ENCODE measurements at places on chromosomes 6 and 20.
A peak's percentile ranks its signal among the peaks of the same experiment; 100 is the strongest.

GRCh38 chr6:43464337-43464736 lies 9.0 kb upstream of the DLK2 start:
- no peak for DNase-seq

DNA sequence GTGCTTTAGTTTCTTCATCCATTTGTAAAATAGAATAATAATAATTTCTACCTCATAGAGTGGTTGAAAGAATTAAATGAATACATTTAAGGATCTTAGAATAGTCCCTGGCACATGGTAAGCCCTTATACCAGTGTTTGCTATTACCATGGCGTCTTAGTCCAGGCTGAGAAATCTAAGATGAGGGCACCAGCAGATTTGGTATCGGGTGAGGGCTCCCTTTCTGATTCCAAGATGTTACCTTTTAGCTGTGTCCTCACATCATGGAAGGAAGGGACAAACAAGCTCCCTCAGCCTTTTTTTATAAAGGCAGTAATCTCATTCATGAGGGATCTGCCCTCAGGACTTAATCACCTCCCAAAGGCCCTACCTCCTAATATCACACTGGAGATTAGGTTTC lies 123.9 kb upstream of the FOXO3 start:
- no peak for DNase-seq

DNA sequence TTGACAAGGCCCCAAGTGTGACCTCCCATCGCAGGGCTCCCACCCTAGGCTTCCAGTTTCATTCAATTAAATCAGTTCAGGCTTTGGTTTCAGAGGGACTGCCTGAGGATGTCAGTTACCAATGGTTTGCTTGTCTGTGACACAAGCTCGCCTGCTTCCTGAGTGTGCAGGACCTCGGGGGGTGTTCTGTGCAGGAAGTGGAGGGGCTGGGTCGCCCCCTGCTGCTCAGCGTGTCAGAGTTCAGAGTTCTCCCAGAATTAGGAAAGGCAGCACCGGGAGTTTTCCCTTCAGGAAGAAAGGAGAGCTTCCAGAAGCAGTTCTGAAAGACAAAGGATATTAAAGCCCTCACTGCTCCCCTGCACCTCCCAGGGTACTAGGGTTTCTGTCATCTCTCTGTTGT lies 50.8 kb upstream of the TGM3 start:
- no peak for DNase-seq

GRCh38 chr6:139161817-139162284 lies 27.0 kb downstream of the HECA start:
- no peak for DNase-seq

DNA sequence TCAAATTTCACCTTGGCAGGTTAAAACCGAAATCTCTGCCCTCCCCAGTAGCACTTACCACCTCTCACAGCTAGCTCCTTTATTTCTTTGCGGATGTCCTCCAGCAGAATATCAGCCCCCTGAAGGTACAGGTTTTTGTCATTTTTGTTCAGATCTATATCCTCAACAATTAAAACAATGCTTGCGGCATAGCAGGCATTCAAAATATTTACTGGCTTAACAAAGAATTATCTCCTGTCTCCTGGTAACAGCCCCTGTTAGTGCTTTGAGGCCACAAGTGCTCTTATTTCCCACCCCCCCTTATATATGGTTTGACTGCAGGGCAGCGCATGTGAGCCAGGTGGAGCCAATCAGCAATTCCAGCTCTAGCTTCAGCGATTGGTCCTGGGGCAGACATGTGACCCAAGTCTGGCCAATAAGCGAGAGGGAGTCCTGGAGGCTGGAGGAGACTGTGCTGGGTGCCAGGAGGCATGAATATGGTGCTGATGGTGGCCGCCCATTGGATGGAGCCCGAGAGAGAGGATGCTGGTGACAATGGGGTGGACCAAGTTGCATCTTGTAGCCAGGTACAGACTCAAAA lies 21.0 kb downstream of the SULF2 start:
- DNase-seq, result no peak

- DNase-seq, result peak; percentile 84
Observed at GRCh38 chr6:151263967-151264366, 24.2 kb downstream of the AKAP12 start.

DNA sequence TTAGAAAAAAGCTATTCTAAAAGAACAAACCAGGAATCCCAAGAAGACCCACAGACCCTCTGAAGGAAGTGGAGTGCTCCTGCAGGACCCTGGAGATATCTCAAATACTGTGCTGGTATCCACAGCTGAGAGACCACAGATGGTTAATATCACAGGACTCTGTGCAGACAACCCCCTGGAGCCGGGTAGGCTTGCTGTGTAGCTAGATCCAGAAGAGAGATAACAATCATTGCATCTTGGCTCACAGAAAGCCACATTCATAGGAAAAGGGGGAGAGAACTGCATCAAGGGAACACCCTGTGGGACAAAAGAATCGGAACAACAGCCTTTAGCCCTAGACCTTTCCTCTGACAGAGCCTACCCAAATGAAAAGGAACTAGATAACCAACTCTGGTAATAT lies 689.5 kb downstream of the PHF3 start:
- DNase-seq, result no peak

DNA sequence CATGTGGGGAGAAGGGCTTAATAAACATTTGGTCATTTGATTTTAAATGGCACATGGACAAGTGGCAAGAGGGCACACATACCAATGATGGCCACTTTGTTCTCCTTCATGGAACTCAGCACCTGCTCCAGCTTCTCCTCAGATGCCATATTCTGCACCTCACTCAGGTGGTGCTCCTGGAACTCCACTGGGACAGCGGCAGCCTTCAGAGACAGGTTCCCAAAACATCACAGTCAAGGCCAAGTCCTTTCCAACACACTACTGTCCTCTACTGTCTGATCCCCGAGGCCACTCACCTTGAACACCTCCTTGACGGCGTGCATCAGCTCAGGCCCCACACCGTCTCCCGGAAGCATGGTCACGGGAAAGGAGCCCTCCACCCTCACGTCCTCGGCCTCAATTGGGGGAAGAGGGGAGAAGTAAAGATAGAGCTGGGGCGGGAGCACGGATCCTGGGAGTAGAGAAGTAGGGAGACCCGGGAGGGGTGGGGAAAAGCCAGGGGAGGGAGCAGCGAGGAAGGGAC lies 591 bp downstream of the IDH3B start:
- DNase-seq, result no peak

DNA sequence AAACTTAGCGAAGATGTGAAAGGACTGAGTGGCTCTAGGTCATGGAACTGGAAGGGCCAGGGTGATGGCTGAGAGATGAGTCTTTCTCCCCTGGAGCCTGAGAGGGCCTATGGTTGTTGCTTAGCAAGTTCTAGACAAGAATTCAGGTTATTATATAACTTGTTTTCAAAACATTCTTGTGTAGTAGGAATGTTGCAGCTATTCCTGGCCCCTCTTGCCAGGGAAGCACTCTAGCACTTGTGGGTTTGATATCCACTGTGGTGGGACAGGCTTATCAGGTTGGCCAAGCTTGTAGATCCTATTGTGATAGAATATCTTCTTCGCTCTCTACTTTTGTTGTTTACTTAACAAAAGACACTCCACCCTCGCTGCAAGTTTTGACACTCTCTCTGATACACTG lies 211.8 kb upstream of the CITED2 start:
- no peak for DNase-seq

DNA sequence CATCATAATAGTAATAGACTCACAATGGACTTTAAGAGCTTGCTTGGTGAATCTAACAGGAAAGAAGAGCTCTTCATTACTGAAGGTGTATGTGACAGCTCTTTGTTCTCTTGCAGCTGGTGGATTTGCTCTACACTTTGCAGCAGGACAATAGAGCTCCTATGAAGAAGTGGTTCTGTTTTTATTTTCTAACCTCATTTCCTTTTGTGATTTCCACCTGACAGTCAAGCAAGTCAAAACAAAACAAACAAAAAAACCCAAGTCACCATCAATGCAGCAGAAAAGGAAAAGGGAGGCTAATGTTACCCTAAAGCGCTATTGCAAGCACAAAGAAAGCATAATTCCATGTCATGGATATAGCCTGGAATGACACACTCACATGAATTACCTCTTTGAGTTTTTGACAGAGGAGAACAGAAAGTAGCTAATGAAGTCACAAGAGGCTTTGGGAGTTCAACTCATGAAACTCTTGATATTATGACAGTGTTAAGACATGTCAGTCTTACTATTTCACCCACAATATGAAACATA lies 1188.1 kb downstream of the EPHA7 start:
- no peak for DNase-seq

- no peak for DNase-seq
Observed at GRCh38 chr6:18601516-18602020, 214.4 kb downstream of the RNF144B start.

GRCh38 chr20:25991051-25991755 lies 294.6 kb upstream of the ZNF337 start:
- no peak for DNase-seq

DNA sequence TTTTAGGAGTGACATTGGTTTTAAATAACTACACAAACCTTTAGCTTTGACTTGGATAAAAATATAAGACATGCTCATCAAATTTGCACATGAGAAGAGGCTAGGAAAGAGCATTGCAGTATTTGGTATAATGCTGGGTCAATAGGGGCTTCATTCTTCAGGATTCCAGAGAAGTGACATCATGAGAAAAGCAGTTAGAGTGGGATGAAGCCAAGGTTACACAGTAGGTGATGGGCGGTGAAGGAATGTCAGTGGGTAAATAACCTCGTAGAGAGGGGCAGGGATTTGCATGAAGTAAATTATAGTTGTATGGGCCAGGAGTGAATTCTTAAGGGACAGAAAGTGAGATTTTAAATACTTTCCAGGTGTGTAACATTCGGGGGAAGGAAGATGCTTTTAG lies 216.2 kb downstream of the RFPL4B start:
- no peak for DNase-seq

GRCh38 chr20:46355778-46356177 lies 47.5 kb upstream of the CDH22 start:
- no peak for DNase-seq

DNA sequence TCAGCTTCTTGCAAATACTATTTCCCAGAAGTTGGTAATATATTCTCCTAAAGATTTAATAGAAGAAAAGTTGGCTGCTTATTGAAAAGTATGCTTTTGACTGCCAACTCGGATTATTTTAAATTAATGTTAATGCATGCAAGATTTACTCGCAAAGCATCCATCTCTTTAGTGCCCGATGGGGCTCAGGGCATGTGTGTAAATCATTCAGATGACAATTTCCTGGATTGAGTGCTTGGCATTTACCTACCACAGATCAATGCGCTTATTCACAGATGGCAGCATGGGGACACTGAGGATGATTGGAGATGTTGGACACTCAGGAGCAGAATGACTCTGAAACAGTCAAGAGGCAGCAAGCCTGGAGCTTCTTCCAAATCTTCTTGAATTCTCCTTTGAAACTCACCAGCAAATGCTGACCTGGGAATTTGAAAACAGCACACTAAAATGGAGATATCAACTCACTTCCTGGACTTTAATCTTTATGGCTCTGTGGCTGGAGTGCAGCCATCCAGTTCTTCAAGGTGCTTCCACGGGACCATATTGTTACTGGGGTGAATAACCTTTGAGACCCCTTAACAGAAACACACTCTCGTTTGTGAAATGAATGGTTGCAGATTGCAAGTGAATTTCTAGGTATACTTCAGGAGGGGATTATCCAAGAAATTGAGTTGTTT lies 34.1 kb upstream of the TIAM2 start:
- DNase-seq, result peak; percentile 6

DNA sequence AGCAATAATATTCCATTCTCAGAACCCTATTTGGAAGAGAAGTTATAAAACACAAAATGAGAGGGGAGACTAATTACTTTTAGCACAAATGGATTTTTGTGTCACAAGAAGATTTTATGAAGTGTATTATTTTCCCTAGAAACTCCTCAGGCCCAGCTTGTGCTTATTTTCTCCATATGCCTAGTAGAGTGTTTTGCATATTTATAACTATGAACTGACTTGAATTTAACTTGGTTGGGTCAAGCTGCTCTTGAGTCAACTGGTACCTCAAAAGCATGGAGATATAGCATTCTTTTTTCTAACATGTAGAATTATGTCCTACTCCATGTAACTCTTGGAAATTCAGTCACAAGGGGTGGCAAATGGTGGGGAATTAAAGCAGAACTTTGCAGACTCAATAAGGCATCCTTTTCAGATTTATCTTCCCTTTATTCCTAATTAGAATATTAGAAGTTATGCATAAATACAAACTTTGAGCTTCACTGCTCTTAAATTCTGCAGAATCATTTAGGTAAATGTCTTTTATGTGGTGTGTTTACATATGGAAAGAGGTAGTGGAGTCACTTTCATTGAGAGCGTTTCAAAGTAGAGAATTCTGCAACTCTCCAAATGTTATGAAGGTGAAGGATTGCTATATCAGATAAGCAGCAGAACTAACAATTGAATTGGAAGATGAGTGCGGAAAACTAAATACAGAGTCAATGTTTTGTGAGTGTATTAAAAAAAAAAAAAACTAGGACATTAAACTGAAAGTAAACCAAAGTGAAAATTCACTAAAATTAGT lies 19.1 kb upstream of the CCN2 start:
- no peak for DNase-seq

DNA sequence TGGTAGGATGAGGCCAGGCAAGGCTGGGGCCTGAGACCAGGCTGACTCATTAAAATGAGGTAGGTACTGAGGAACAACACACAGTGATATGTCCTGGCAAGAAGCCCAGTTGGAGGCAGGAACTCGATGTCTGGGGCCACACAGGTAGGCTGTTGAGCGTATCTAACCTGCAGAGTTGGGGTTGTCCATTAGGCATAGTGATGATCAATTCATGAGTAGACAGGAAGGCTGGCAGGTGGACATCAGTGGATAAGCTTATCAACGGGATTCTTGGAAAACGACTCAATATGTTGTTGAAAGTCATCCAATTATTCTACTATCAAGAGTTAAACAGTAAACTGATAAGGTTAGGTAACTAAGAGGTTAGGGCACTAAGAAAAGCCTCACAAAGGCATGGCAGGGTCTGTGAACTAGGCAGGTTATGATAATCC lies 193.2 kb upstream of the COL21A1 start:
- no peak for DNase-seq

GRCh38 chr20:55500130-55500529 lies 505.2 kb downstream of the CBLN4 start:
- DNase-seq, result no peak

DNA sequence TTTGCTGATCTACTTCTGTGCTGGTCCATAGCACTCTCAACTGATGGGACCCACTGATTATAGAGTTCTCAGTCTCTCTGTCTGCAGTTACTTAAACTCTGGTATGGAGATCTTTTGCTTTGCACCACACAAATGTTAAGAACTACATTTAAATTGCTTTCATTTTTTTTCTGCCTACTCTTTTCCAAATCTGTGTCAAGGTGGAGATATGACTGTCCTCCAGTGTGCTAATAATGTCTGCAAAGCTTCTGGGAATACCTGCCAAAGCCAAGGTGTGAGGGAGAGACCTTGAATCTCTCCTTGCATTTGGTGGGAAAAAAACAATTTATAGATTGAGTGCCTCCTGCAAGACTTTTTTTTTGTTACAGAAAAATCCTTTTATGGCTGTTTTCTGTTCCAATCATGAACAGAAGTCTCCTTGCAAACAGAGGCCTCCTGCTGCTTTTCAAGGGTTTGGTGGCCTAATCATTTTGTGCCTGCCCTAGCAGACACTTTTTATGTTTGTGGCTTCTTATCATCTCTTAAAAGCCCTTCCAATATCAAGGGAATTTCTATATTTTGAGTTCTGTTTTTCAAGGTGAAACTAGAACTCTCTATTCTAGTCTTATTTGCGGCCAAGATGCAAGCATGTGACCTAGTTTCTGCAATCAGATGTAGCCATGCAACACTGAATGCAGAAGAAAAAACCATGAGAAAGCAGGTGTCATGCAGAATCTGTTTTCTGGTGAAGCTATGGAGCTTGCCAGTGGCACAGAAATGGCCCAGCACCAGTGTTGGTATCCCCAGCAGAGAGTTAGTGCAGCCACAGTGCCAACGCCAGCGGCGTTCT lies 23.2 kb upstream of the AKIRIN2 start:
- no peak for DNase-seq

Data from posterior vena cava (tissue), 2 donors.